ENCODE measurements at places on chromosomes 2 and 18.

DNA sequence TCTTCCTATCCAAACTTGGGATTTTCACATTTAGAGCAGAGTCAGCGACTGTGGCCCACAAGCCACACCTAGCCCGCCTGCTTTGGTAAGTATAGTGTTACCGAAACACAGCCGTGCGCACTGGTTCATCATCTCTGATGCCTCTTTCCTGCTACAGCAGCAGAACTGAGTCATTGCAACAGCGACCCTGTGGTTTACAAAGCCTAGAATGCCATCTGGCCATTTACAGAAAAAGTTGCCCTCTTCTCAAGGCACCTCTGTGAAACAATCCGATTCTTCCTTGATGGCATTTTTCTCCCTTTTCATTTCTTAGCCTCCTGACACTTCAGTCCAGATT lies 10.7 kb upstream of the IAH1 start:
- no peak for DNase-seq

DNA sequence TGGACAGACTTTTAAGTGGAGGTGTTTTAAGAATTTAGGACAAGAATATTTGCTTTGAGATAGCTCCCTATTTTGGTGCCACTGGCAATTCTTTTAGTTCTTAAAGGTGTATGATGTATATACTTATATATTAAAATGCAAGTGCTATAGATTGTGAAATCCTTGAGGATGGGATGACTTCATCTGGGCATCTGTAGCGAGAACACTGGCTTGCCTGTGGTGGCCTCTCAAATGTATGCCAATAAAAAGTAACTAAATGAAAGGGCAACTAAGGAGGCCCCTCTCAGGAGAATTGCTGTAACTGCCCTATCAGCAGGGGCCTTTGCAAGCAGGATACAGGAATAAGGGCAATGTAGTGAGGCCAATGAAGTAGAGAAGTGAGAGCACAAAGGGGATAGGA lies 2.6 kb upstream of the THUMPD2 start:
- no peak for DNase-seq

- DNase-seq: no peak
These were observed 108.3 kb downstream of the CELF4 start for GRCh38 chr18:37457341-37457740.

GRCh38 chr2:170202437-170202836 lies 24.5 kb downstream of the MYO3B start:
- DNase-seq: no peak

DNA sequence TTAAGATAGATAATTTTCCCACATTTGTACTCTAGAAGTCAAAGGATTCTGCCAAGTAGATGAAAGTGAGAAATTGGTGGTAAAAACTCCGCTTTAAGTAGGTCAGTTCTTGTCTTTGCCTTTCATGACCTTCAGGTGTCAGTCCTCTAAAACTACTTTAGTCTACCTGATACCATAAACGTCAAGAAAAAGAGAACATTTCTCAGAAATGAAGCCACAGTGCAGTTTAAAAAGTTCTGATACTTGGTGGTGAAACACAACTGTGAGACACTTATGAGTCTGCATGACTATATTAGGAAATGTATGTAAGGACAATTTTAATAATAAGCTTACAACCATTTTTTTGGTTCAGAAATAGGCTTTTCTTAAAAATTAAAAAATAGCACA lies 583.3 kb downstream of the SATB2 start:
- no peak for DNase-seq

DNA sequence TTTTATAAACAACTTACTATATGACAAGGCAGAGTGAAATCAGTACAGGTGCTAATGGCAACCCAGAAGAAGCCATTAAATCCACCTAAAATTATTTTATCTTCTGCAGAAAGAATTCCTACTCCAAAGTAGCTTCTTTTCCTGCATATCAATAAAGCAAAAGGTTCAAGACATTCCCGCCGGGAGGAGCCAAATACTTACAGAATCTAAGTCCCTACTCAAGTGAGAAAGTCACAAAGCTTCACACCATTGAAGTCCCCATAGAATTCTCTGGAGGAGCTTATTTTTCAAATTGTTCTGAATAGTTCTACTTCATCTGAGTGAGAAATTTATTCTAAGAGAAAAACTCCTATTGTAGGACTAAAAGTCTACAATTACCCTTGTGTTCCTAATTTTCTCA lies 233.7 kb upstream of the HNRNPA3 start:
- no peak for DNase-seq

GRCh38 chr2:216317831-216318520 lies 54.3 kb downstream of the MARCHF4 start:
- no peak for DNase-seq

DNA sequence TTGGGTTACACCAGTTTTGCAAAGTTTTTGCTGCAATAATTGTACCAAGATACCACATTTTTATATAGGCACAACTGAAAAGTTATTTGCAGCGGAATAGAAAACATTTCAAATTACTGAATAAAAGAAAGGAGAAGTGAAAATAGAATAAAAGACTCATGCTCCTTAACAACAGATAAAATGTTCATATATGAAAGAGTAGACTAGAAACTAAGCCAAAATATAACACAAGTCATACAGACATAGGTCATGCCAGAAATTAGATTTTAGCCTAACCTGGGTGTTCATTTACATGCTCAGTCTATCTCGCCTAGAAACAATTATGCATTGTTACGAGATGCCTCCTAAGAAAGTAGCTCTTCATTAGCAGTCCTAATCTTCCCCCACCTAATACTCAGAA lies 16.4 kb upstream of the MAP3K20 start:
- DNase-seq: no peak

DNA sequence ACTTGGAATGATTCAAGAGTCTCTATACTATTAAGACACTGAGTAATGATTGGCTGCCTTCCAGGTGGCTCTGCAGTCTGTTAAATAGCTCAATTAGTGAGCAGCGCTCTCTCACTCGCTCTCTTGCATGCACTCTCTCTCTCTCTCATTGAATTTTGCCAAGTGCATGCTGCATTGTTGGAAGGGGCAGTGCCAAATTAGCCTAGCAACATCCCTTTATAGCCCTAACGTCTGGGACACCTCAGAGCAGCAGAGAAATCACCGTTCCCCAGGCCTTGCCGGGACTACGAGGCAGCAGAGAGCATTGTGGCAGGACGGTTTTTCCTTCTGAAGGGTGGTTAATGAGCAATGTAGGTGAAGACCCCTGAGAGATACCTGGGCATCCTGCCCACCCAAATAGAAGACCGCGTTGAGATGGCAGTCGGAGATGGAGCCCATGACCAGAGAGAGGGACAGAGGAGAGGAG lies 447.6 kb upstream of the POU3F3 start:
- DNase-seq: no peak

GRCh38 chr2:172288603-172289002 lies 138.8 kb upstream of the ITGA6 start:
- no peak for DNase-seq

- DNase-seq: no peak
These were observed 153.4 kb downstream of the NDUFA10 start for GRCh38 chr2:239871481-239872435.
